ENCODE measurements at places on chromosomes 5 and 9.

DNA sequence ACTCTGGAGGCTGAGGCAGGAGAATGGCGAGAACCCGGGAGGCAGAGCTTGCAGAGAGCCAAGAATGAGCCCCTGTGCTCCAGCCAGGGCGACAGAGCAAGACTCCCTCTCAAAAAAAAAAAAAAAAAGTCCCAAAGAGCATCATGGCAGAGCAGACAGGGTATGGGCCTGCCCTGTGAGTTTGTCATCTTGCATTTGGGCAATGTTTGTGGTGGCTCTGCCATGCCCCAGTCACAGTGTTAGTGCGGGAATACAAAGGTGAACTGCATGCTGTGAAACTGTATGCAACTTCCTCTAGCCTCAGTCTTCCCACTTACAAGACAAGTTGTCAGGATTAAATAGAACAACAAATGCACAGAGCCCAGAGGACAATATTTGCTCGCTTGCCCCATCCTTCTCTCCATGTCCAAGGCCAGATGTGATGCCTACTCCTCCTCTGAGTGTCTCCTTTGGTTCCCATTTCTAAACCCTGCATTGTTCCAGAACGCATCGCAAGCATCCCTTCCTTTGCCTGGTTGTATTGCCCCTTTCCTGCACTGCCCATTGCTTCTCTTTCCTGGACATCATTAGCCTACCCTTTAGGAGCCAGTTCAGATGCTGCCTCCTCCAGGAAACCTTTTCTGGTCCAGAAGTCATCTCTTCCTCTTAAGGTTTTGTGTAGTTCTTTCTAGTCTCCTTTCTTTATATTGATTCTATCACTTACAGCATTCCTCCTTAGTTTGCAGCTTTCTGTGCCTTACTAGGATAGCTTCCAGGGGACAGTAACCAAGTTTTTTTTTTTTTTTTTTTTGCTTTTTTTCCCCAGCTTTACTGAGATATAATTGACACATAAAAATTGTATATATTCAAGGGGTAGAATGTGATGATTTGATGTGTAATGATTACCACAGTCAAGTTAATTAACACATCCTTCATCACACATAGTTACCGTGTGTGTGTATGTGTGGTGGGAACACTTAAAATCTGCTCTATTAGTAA lies 69.0 kb upstream of the TNFAIP8 start:
- no peak for DNase-seq
- H3K36me3 ChIP-seq: no peaks in the 10 kb centered on the region
- peaks cover 60% of the 10 kb centered on the region for H3K4me1 ChIP-seq
- no peaks in the 10 kb centered on the region for H3K27me3 ChIP-seq
- no peak overlapping the region for H3K4me3 ChIP-seq

GRCh38 chr9:38727497-38728001 lies 7.6 kb upstream of the FAM240B start:
- H3K27me3 ChIP-seq: no peaks in the 10 kb centered on the region
- H3K36me3 ChIP-seq: no peaks in the 10 kb centered on the region
- DNase-seq: no peak

- no peak for DNase-seq
- H3K4me1 ChIP-seq: no peaks in the 10 kb centered on the region
- H3K36me3 ChIP-seq: no peaks in the 10 kb centered on the region
- no peak overlapping the region for H3K27ac ChIP-seq
- H3K27me3 ChIP-seq: no peaks in the 10 kb centered on the region
Observed at GRCh38 chr9:32319312-32319929, 65.0 kb upstream of the ACO1 start.

- no peak overlapping the region for H3K27ac ChIP-seq
- no peaks in the 10 kb centered on the region for H3K36me3 ChIP-seq
- no peaks in the 10 kb centered on the region for H3K27me3 ChIP-seq
- H3K4me1 ChIP-seq: no peaks in the 10 kb centered on the region
- no peak for DNase-seq
Observed at GRCh38 chr5:119032656-119033055, 38.2 kb upstream of the DMXL1 start.

DNA sequence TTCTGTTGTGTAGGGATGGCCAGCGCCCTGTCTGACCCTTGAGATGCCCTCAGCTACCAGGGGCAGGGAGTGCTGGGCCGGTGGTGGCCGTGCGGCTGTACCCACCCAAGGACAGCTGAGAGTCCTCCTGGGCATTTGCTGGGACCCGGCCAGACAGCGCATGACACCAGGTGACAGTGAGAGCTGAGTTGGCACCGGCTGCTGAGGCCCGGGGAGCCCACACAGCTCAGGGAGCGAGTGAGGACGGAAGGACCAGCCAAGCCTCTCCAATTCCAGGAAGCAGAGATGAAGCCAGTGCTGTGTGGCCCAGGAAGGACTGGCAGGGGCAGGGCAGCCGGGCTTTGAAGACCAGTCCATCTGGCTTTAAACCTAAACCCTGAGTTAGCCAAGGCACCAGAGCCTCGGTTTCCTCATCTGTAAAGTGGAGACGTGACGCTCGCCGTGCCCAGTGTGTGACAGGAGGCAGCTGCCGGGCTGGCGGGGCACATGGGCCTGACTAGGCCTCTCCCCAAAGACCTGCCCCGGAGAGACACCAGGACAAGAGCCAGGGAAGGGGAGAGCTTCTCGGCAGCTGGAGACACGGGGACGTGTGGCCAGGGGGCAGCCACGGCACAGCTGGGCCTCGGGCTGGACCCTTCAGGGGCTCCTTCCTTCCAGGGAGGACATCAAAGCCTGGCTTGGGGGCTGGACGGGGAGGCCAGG lies 3.0 kb upstream of the AGPAT2 start:
- peak; percentile 86 for DNase-seq
- peaks cover 97% of the 10 kb centered on the region for H3K4me1 ChIP-seq
- peak overlapping the region; percentile 97 for H3K27ac ChIP-seq
- peak overlapping the region; percentile 17 for H3K4me3 ChIP-seq
- no peaks in the 10 kb centered on the region for H3K27me3 ChIP-seq

DNA sequence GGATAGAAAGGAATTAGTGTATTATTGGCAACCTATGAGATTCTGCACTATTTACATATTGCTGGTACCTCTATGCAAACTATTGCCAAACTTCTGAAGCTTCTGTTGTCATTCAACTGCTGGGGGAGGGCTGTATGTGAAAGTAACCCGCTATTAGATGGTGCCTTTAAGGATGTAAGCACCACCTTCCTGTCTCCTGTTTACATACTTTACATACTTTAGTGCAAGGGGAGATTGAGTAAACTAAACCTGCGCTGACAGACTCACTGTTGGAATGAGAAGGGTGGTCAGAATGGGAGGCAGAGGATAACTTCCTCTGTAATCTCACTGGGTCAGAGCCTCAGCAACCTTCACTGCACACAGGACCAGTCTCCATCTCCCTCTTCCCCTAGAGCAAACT lies 123.8 kb downstream of the NR3C1 start:
- no peaks in the 10 kb centered on the region for H3K27me3 ChIP-seq
- DNase-seq: no peak
- peaks cover 42% of the 10 kb centered on the region for H3K36me3 ChIP-seq
- H3K4me3 ChIP-seq: no peak overlapping the region

DNA sequence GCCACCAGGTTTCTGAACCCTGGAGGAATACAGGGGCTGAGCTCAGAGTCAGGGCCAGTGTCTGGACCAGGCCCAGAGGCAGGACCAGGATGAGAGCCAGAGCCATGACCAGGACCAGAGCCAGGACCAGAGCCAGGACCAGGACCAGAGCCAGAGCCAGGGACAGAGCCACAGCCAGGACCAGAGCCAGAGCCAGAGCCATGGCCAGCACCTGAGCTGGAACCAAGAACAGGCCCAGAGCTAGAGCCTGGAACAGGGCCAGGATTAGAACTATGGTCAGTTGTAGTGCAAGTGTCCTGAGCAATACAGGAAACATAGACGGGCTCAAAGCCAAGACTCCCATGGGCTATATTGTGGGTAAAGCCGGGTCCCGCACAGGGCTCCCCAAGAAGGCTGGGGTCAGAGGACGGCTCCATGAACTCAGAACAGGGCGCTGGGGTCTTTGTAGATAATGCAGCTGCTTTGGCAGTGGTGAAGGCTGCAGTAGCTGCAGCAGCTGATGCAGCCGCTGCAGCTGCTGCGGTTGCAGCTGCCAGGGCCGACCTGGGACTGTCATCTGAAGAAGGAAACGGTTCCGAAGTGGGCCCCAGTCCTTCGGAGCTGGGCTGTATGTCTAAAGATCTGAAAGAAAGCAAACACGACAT lies 559 bp downstream of the SPAG8 start:
- H3K4me1 ChIP-seq: peaks cover 47% of the 10 kb centered on the region
- peak; percentile 46 for DNase-seq
- peak overlapping the region; percentile 98 for H3K27ac ChIP-seq
- H3K4me3 ChIP-seq: peak overlapping the region; percentile 76
- H3K36me3 ChIP-seq: peaks cover 34% of the 10 kb centered on the region
- H3K27me3 ChIP-seq: no peaks in the 10 kb centered on the region

DNA sequence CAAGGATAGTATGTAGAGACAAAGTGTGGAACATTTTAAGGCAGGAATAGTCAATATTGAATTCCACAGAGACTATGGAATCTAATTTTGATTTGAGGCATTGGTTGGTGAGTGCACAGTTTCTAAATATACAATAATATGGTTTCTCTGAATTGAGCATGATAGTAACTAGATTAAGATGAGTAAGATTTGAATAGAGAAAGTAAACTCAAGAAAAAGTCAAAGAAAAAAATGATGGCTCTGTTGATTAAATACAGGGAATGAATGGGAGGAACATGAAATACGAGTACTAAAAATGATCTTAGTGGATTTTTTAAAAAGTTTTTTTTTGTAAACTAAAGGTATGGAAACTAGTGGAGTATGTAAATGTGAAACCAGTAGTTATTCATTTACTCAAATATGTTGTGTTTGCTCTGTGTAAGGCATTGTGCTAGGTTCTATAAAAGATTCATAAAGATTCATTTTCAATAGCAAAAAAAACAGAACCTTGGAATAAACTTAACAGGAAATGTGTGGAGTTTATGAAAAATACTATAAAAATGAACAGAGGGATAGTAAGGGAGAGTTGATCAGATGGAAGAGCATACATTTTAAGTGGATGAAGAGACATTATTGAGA lies 101.2 kb downstream of the ZCCHC7 start:
- H3K4me3 ChIP-seq: no peak overlapping the region
- H3K4me1 ChIP-seq: peaks cover 5% of the 10 kb centered on the region
- no peaks in the 10 kb centered on the region for H3K27me3 ChIP-seq
- H3K36me3 ChIP-seq: no peaks in the 10 kb centered on the region
- DNase-seq: no peak
- no peak overlapping the region for H3K27ac ChIP-seq

- no peaks in the 10 kb centered on the region for H3K27me3 ChIP-seq
- H3K4me1 ChIP-seq: peaks cover 29% of the 10 kb centered on the region
Observed at GRCh38 chr9:121852651-121853616, 201.5 kb downstream of the DAB2IP start.

- no peaks in the 10 kb centered on the region for H3K27me3 ChIP-seq
- H3K4me3 ChIP-seq: no peak overlapping the region
- no peaks in the 10 kb centered on the region for H3K36me3 ChIP-seq
- DNase-seq: no peak
Observed at GRCh38 chr5:121572061-121572460, 279.6 kb upstream of the FTMT start.

DNA sequence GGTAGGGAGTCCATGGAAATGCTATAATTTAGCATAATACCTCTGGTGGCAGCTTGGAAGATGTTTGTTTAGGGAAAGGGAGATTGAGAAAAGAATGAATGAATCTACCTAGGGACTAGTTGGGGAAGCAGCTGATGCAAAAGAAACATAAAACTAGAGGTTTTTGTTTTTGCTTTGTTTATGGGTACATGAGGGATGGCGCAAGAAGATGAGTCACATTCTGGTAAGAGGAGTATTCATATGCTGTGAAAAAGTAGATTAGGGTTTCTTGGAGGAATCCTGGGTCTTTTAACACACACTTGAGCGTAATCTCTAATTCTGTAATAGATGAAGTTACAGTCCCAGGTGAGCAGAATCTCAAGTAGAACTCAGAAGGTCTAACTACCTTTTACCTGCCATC lies 17.1 kb downstream of the C9orf43 start:
- H3K36me3 ChIP-seq: no peaks in the 10 kb centered on the region
- H3K4me3 ChIP-seq: no peak overlapping the region
- H3K27ac ChIP-seq: no peak overlapping the region
- no peak for DNase-seq

DNA sequence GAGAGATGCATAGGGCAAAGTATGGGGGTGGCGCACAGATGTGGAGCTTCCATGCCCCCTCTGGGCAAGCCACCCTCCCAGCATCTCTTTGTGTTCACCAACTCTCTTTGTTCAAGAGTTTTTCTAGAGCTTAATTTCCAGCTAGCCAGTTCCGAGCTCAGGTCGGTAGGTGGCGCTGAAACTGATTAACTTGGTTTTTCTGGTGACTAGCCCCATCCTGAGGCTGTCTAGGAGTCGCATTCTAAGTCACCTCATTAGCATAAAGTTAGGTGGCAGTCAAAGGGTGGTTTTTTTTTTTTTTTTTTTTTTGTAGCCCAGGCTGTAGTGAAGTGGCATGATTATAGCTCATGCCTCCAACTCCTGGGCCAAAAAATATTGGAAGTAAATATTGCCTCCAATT lies 476.4 kb downstream of the KDM4C start:
- no peak for DNase-seq
- H3K27me3 ChIP-seq: peaks cover 13% of the 10 kb centered on the region
- no peaks in the 10 kb centered on the region for H3K36me3 ChIP-seq
- no peaks in the 10 kb centered on the region for H3K4me1 ChIP-seq

DNA sequence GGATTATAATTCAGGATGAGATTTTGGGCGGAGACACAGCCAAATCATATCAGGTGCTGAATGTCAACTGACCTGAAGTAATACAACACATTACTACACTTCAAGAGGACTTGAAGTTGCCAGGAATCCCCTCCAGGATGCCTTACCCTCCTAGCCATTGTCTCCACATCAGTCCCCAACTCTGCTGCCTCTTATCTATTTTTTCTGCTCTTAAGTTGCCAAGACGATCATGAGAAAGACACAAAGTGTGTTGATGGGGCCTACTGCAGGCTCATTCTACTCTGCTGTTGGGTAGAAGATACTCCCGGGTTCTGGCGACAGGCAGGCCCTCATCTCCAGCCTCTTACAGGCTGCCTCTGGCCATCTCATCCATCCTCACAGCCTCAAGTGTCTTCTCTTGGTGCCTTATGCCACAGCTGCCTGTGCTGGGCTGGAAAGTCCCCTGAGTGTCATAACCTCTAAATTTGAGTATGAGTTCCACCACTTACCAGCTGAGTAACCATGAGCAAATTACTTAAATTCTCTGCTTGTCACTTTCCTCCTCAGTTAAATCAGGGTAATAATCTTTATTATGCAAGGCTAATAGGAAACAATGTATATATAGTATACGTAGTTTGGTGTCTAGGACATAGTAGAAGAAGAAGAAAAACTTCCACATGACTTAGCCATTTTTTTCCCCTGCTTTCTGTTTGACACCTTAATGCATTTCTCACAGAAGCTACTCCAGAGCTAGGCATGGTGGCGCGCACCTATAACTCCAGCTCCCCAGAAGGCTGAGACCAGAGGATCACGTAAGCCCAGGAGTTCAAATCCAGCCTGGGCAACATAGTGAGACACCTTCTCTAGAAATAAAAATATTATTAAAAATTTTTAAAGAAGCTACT lies 73.0 kb upstream of the SNX2 start:
- no peaks in the 10 kb centered on the region for H3K27me3 ChIP-seq
- H3K27ac ChIP-seq: no peak overlapping the region
- H3K4me1 ChIP-seq: no peaks in the 10 kb centered on the region
- DNase-seq: no peak
- no peaks in the 10 kb centered on the region for H3K36me3 ChIP-seq

Data from left ventricle myocardium inferior (tissue), 1 donor.